ENCODE measurements at places on chromosomes 1 and 21. TPM values are rescaled to one million over a fixed set of nuclear protein-coding genes. Genes with fewer than 3 reads are reported as not detected.

The CFHR1 gene
- total RNA-seq = 0.25 TPM

The CD2 gene
- not detected for total RNA-seq

The TNFAIP8L2 gene
- not detected for total RNA-seq

The HSD3B2 gene
- not detected for total RNA-seq

The MROH9 gene
- under 0.01 TPM for total RNA-seq

The BSND gene
- total RNA-seq = not detected

The GBP1 gene
- 27.7 TPM for total RNA-seq

The TMIGD3 gene
- total RNA-seq = not detected

The SPRR2B gene
- total RNA-seq = not detected

The C1orf185 gene
- total RNA-seq = not detected

The HSPA6 gene
- total RNA-seq = 4.6 TPM

The RNU1-1 gene
- total RNA-seq = under 0.01 TPM

The NBPF6 gene
- not detected for total RNA-seq

The DENND2D gene
- total RNA-seq = 1.1 TPM

Measured in uterine smooth muscle cell (primary cell).